ENCODE measurements at places on chromosomes 1 and 21.

- DNase-seq: no peak
Observed at GRCh38 chr1:200897259-200897658, 2.6 kb downstream of the INAVA start.

GRCh38 chr1:185396126-185396525 is 79.1 kb upstream of the IVNS1ABP start:
- DNase-seq: no peak

DNA sequence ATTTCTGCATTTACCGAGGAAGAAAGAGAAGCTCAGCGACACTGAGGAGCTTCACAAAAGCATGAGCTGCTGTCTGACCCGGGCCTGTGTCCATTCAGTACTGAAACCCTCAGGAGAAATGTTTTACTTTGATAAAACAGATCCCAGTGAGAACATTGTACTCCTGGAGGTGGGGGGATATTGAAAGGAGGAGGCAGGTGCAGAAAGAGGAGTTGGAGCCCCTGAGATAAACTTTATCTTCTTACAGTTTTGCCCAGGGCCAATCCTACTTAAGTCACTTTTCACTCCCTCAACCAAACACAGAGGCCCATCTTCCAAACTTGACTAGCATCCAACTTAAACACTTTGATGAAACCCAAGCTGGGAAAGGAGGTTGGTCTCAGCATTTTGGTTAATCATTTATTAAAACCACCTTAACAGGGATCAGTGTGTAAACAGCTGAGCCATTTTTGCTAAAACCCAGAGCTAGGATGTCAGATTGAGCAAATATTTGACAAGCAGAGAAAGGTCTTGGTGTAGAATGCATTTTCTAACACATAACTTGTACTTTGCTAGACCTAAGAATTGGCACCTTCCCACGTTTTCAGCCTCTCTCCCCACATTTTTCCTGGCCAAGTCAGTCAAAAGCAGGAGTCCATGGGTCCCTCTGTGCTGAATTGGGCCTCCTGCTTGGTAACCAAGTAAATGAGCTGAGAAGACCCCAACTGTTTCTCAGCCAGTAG is 32.5 kb upstream of the SARS1 start:
- no peak for DNase-seq

GRCh38 chr1:183310753-183311479 is 107.3 kb downstream of the NMNAT2 start:
- DNase-seq: no peak

DNA sequence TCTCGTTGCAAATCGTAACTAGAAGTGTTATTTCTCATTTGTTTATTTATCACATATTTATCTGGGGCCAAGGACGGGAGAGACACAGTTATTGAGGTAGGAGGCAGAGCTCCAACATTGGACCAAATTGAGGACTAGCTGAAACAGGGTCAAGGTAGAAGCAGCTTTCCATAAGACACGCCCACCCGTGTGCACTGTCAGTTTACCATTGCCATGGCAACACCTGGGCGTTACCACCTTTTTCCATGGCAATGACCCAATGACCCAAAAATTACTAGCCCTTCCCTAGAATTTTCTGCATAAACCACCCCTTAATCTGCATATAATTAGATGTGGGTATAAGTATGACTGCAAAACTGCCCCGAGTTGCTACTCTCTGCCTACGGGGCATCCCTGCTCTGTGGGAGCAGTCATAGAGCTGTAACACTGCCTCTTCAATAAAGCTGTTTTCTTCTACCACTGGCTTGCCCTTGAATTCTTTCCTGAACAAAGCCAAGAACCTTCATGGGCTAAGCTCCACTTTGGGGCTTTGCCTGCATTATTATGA is 72.7 kb downstream of the FBXO2 start:
- no peak for DNase-seq

- DNase-seq: no peak
Observed at GRCh38 chr1:225596736-225597135, 56.2 kb downstream of the ENAH start.
